ENCODE measurements at places on chromosomes 2 and 18. TPM values are rescaled to one million over a fixed set of nuclear protein-coding genes. Genes with fewer than 3 reads are reported as not detected.
A peak's percentile ranks its signal among the peaks of the same experiment; 100 is the strongest.

Gene GPR35
- total RNA-seq, result 0.33 TPM

Gene NRP2
- total RNA-seq, result 149 TPM

Gene ANKRD30B
- not detected for total RNA-seq

DNA sequence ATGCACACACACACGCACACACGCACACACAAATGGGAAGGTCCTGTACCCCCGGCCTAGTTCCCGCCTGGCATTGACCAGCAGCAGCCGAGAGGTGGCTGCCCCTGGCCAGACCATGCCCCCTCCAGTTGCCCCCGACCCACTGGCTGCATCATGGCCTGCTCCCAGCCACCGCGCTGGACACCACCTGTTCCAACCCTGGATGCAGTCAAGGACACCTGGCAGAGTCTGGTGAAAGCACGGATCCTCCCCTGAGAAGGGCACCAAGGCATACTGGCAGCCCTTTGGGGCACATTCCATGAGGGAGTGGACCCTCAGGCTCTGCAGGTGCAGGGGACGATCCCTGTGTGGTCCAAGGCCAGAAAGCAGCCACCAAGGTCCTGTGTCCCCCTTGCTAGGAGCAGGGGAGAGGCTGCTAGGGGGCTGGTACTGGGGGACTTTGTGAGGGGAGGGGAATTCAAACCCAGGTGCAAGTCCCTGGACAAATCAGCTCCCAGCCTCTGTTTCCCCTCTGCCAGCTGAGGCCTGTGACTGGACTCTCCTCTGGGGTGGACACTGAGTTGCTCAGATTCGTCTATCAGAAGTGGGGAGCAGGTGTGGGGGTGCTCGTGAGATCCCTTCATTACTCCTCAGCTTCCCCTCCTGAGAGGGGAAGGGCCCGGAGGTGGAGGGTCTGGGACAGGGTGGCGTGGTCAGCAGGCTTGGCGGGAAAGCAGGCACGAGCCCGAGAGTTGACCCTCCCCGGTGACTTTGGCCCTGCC lies 3.5 kb downstream of the ESPNL start:
- no peak for DNase-seq
- no peak overlapping the region for H3K4me3 ChIP-seq
- no peak overlapping the region for H3K27ac ChIP-seq
- no peaks in the 10 kb centered on the region for H3K27me3 ChIP-seq

GRCh38 chr18:49685231-49685942 lies 123.5 kb downstream of the LIPG start:
- no peaks in the 10 kb centered on the region for H3K27me3 ChIP-seq
- peak; percentile 96 for DNase-seq
- no peaks in the 10 kb centered on the region for H3K36me3 ChIP-seq

- H3K27me3 ChIP-seq, result no peaks in the 10 kb centered on the region
- no peak overlapping the region for H3K4me3 ChIP-seq
- H3K27ac ChIP-seq, result no peak overlapping the region
- no peak for DNase-seq
- H3K36me3 ChIP-seq, result no peaks in the 10 kb centered on the region
These were observed 500.6 kb downstream of the SATB2 start for GRCh38 chr2:198957181-198957580.

- DNase-seq, result no peak
- no peaks in the 10 kb centered on the region for H3K4me1 ChIP-seq
- no peaks in the 10 kb centered on the region for H3K27me3 ChIP-seq
- H3K36me3 ChIP-seq, result no peaks in the 10 kb centered on the region
These were observed 878.8 kb downstream of the TSN start for GRCh38 chr2:122634256-122634655.

- peaks cover 3% of the 10 kb centered on the region for H3K4me1 ChIP-seq
- no peaks in the 10 kb centered on the region for H3K27me3 ChIP-seq
- no peak overlapping the region for H3K27ac ChIP-seq
- H3K36me3 ChIP-seq, result no peaks in the 10 kb centered on the region
- peak; percentile 86 for DNase-seq
- no peak overlapping the region for H3K4me3 ChIP-seq
These were observed 24.2 kb upstream of the CPO start for GRCh38 chr2:206915121-206915520.

Measured in endothelial cell of umbilical vein (primary cell).